Bone marrow (tissue), 2 donors: ENCODE measurements at places on chromosomes 5 and 9.

DNA sequence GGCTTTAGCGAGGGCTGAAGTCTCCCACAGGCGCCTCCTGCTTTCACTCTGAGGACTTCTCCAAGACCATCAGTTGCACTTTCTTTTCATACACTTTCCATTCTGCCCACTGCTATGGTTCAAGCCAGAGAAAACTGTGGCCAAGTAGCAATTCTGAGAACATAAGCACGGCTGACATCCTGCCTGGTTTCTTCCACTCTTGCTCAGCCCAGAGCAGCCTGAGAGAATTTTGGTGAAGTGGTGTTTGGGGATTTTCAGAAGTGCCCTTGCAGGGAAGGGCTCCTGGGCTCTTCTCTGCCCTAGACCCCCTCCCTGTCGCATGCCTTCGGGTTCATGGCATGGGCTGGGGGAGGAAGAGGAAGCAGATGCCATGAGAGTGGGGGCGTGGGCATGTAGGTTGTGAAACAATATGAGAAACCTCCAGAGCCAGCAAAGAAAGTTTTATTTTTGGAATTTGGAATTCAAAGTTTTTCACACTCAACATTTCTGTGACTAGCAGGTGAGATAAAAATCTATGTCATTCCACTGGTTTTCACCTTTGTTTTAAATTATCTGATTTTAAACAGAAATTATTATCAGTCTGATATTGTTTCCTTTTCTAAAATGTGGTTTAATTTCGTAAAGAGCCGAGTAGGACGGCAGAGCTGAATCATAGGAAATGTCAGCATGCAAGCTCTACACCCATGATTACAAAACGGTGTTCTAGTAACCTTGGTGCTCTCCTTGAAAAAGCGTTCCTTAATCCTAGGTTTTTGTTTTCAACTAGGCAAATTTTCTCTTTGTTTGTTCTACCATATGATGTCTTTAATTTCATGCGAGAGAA lies 27.8 kb upstream of the TNFSF8 start:
- peak; percentile 39 for DNase-seq

- no peak for DNase-seq
Observed at GRCh38 chr9:93531374-93531773, 45.0 kb upstream of the PHF2 start.

DNA sequence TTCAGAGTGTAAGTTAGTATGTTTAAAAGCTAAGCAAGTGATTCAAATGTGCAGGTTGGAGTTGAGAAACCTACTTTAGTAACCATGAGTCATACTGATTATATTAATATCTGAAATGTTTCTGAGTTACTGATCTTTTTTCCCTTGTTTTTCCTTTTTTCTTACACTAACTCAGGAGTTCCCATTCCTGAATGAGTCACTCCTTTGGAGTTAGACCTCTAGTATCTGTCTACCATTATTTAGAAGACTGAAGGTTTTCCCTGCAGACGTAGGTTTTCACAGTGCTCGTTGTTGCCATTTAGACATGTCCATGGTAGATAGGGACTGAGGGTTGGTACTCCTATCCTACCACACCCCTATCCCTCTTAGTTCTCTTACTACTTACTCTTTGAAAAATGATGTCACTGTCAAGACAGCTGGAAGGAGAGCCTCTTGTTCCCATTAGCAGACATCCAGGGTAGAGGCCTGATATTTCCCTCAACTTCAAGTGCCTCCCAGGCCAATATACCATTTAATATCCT lies 20.2 kb downstream of the OCLN start:
- no peak for DNase-seq

- no peak for DNase-seq
Observed at GRCh38 chr5:36443941-36444340, 142.2 kb upstream of the RANBP3L start.

- DNase-seq, result no peak
Observed at GRCh38 chr5:68195137-68195536, 20.4 kb upstream of the PIK3R1 start.
